ENCODE measurements at places on chromosomes 7 and 10. TPM values are rescaled to one million over a fixed set of nuclear protein-coding genes. Genes with fewer than 3 reads are reported as not detected.

- no peak for DNase-seq
These were observed 57.3 kb downstream of the TCF7L2 start for GRCh38 chr10:113007343-113007771.

DNA sequence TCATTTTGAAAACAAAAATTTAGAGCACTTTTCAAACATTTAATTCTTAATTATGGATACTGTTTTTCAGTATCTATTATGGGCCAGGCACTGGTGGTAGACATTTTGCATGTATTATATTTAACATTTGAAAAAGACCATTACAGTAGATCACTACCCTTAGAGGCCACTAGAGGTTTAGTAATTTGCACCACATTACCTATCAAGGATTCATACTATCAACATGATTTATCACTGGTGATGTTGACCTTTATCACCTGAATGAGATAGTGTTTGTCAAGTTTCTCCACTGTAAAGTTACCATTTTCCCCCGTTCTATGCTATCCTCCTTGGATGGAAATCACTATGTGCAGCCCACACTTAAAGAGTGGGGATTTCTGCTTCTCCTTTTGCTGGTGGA lies 4.4 kb upstream of the SNX13 start:
- DNase-seq: no peak

- no peak for DNase-seq
These were observed 63.5 kb downstream of the LHPP start for GRCh38 chr10:124524991-124525653.

GRCh38 chr7:139994356-139994755 lies 68.4 kb downstream of the PARP12 start:
- DNase-seq: no peak

Gene SPDYE6
- 1.7 TPM for polyA plus RNA-seq

Measured in renal pelvis (tissue), 12 donors.